ENCODE measurements at places on chromosomes 7 and 10.

DNA sequence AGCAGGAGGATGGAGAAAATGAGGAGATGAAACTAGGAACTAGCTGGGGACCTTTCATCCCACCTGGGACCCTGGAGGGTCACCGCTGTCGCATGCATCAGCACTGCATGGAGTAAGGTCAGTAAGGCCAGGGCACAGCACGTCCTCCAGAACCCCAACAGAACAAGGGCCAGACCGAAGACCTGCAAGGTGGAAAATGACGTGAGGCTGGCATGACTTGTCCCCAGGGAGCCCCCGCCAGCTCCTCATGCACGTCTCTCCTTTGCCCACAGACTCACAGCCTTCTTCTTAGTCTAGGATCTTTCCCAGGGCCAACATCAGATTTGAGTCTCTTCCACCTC is 4.7 kb downstream of the ZNF488 start:
- no peak overlapping the region for H3K4me3 ChIP-seq
- H3K4me1 ChIP-seq, result no peaks in the 10 kb centered on the region
- DNase-seq, result no peak
- peaks cover 26% of the 10 kb centered on the region for H3K27me3 ChIP-seq

DNA sequence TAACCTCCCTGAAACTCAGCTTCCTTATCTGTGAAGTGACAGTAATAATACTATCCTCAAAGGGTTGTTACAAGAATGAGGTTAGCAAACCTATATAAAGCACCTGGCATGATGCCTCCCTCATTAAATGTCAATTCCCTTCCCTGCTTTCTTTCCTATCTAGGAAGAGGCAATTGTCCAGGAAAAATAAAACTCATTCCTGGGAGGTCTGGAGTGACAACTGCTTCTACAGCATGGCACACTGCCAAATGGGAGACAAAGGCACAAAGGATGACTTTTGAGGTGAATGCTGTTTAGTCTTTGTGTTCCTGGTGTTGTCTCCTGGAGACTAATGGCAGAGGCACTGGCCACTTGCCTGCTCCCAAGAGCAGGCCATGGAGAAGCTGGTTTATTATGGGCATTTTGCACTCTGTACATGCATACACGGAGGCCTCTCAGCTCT is 32.2 kb upstream of the PDE1C start:
- no peak overlapping the region for H3K4me3 ChIP-seq
- no peak for DNase-seq
- no peaks in the 10 kb centered on the region for H3K4me1 ChIP-seq
- H3K27ac ChIP-seq, result no peak overlapping the region
- H3K27me3 ChIP-seq, result no peaks in the 10 kb centered on the region

GRCh38 chr10:19853831-19854230 is 37.6 kb downstream of the PLXDC2 start:
- no peak for DNase-seq
- no peak overlapping the region for H3K27ac ChIP-seq
- no peak overlapping the region for H3K4me3 ChIP-seq
- H3K36me3 ChIP-seq, result no peaks in the 10 kb centered on the region
- H3K27me3 ChIP-seq, result no peaks in the 10 kb centered on the region

- H3K36me3 ChIP-seq, result no peaks in the 10 kb centered on the region
- no peak for DNase-seq
- H3K4me1 ChIP-seq, result peaks cover 9% of the 10 kb centered on the region
- peak overlapping the region; percentile 34 for H3K27ac ChIP-seq
- H3K4me3 ChIP-seq, result no peak overlapping the region
These were observed 80.3 kb downstream of the MICU1 start for GRCh38 chr10:72545546-72545945.

DNA sequence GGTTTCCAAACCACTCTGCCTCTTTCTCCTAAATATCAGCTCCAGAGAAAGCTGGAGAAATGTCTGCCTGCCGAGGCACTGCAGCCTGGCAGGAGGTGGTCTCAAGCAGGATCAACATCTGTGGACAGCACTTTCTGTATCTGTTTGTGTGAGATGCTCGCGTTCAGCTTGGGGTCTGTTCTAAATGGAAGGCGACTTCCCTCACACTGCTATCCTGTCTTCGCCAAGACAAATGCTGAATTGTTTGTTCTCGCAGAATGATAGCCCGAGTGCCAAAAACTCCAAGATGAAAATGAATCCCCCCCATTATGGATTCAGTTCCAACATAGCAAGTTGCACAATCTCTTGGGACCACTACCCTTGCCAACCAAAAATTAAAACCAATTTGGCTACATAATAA is 72.2 kb upstream of the PALS2 start:
- H3K27ac ChIP-seq, result no peak overlapping the region
- H3K27me3 ChIP-seq, result no peaks in the 10 kb centered on the region
- no peak overlapping the region for H3K4me3 ChIP-seq
- peak; percentile 11 for DNase-seq

- H3K36me3 ChIP-seq, result no peaks in the 10 kb centered on the region
- no peaks in the 10 kb centered on the region for H3K27me3 ChIP-seq
- H3K27ac ChIP-seq, result no peak overlapping the region
- no peaks in the 10 kb centered on the region for H3K4me1 ChIP-seq
- no peak overlapping the region for H3K4me3 ChIP-seq
These were observed 102.5 kb upstream of the PTN start for GRCh38 chr7:137446025-137446424.

All from neural progenitor cell (in vitro differentiated cells).